M059J (cell line): ENCODE measurements at places on chromosomes 6 and 20.

DNA sequence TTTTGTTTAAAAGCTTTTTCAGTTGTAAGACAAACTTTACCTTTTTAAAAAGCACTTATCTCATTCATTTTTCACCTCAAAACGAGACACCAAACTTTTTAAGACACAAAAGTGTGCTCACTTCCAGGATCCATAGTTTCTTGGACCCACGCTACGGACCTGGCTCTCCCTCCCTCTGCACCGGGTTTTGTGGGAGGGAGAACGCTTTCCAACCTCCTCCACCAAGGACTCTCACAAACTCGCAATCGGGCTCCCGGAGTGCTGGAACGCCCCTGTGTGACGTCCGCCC lies 436 bp downstream of the CAGE1 start:
- DNase-seq, result peak; percentile 77

DNA sequence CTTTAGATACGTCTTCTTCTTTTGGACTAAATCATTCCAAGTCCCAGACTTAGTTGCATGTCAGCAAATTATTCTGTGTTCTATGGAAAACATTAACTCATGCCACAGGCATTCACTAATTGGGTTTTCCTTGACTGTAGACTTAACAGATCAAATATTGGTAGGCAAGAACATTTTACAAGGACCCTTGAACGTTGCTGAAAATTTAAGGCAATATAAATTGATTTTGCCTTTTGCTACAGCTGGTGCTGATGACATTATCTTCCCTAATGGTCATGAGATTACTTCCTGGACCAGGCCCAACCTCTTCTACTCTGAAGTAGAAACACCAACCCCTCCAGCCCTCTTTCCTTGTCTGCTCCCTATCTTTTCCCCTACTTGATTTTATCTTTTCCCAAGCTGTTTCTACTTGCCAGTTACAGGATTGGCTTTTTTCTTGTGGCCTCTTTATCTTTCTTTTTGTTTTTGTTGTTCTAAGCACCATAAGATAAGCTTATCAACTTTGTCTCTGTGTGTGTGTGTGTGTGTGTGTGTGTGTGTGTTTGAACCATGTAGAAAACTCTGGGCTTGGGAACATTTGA lies 514.0 kb upstream of the SOX4 start:
- peak; percentile 62 for DNase-seq

DNA sequence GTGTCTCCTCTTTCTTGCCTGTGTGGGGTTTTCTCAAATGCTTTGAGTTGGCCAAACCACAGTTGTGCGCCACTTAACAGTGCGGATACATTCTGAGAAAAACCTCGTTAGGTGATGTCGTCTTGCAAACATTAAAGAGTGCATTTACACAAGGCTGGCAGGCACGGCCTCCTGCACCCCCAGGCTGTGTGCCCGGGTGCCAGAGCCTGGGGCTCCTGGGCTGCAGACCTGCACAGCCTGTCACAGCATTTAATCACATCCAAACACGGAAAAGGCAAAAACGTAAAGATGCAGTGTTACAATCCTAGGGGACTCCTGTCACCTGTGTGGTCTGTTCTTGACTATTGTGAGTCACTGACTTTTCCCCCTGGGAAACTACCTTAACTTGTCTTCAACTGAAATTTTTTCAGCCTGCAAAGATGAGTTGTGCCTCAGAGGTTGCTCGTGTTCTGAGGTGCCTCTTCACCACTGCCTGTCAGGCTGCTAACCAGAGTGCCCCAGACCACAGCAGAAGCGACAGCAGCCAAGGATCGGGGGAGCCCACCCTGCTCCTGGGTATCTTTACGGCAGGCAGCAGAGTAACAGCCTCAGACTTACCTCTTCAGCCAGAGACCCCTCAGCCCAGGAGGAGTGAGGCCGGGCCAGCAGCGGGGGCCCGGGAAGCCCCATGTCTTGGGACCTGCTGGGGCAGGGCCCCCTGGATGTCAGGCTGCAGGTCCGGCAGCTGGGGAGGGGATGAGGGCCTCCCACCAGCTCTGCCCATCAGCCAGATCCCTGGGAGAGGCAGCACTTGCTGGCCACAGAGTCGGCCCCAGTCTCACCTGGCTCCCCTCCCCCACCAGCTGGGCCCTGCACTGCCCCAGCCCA lies 683 bp upstream of the C20orf204 start:
- DNase-seq, result no peak

- peak; percentile 38 for DNase-seq
Observed at GRCh38 chr20:641516-641875, 11.5 kb downstream of the SRXN1 start.

GRCh38 chr20:56762829-56763228 lies 133.7 kb downstream of the TFAP2C start:
- DNase-seq, result no peak

DNA sequence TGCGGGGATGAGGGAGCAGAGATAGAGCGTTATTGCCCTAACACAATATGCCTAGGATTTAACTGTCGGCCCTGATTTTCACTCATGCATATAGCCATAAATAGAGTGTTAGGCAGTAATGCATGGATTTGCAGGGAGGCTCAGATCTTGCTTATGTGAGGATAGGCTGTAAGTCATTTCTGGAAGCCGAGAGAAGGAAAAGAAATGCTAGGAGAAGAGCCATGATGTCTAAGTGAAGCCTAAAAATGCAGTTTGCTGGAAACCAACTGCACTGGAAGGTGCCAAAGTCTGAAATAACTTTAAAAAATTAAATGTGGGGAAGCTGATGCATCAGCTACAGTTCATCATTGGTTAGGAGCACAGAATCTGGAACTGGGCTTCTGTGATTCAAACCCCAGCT lies 54.3 kb downstream of the ADTRP start:
- DNase-seq, result no peak

GRCh38 chr6:45969883-45970282 lies 45.8 kb downstream of the CLIC5 start:
- no peak for DNase-seq

DNA sequence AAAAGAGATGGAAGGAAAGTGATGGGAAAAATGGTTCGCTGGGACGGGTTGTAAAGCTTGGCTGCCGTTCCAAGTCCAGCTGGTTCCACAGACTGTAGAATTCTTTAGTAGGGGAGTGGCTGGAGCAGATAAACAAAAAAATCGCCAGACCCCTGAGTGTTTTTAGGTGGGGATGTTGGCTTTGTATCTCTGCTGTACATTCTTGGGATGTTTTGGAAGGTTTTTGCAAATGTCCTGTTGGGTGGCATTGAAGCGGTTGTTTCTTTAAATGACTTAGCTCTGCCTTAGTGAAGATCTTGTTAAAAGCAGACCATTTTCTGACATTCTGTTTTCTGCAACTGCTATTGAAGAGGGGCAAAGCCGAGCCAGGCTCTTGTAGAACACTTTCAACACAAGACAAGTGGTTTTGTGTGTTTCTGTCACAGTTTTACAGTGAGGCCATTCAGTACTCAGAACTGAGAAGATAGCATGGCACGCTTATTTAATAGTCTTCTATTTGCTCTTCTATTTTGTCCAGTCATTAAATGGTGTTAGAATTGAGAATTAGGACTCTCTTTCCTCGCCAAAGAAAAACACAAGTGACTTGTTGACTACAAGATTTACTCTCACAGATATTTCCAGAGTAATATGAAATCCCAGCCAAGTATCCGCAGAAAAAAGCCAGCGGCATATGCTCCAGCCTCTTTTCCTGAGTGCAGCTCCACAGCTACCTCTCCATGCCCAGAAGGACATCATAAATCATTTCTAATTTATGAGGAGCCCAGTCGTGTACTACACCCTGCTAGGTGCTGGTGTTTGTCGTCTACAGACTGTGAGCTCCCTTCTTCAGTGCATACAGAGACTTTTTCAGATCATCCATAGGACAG lies 65.8 kb downstream of the PHACTR2 start:
- no peak for DNase-seq

- peak; percentile 100 for DNase-seq
Observed at GRCh38 chr20:44495802-44496481, 20.3 kb downstream of the TTPAL start.

DNA sequence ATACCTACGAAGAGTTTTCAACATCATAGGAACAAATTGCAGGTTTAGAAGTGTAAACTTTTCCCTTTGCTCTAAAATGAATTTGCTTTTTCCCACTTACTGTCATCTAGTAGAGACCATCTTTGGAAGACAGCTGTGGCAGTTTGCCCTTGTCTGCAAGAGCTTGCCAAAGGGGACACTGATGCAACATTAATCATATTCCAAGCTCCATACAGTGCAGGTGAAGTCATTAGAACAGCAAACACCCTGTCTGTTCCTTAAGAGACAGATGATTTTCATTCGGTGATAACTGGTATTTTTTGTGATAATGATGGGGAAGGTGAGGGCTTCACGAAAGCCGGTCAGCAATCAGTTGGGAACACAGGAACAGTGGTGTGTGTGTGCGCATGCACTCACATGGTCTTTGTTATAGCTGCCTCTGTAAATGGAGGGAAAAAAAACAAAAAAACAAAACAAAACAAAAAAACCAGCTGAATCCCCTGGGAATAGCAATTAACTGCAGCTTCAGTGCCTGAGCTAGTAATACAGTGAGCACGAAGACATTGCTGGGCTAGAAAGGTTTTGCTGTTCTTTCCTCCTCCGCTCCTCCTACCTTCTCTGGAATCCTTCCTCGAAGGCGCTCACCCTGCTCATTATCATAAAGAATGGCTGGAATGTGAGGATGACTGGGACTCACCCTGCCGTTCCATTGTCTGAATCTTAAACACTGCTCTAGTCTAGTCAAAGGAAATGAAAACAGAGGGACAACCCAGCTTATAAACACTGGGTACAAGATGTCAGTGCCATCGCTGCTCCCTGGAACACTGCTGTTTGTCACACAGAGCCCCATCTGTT lies 35.2 kb upstream of the KIF13A start:
- peak; percentile 83 for DNase-seq

DNA sequence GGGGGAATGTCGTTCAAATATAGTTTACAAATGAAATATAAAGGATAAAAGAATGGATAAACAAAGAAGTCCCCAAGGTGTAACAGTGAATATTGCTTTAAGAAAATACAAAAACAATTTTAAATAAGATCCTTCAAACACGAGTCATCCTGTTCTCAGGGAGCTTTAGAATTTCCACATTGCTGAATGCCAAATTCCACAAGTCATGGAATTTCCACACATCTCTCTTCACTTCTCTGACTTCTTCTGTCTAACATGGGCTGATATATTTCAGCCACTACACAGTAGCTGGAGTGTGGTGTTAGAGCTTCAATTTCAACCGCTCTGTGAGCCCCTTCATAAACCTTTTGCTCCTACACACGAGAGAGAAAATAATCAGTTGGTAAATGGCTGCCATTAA lies 28.0 kb downstream of the IL22RA2 start:
- DNase-seq, result no peak

DNA sequence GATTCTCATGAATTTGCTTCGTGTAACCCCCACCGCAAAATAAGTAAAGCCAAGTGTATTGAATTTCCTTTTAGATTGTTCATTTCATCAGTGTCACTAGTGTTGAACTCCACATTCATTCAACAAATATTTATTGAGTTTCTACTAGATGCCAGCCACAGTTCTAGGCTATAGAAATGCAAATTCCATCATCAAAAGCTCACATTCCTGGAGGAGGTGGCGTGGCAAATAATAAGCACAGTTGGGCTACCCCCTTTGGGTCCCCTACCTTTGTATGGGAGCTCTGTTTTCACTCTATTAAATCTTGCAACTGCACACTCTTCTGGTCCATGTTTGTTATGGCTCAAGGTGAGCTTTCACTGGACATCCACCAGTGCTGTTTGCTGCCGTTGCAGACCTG lies 12.7 kb upstream of the ME1 start:
- peak; percentile 34 for DNase-seq

- DNase-seq, result no peak
Observed at GRCh38 chr20:48457193-48458002, 370.4 kb downstream of the PREX1 start.

- no peak for DNase-seq
Observed at GRCh38 chr6:130934848-130935585, 107.8 kb downstream of the SMLR1 start.

- peak; percentile 86 for DNase-seq
Observed at GRCh38 chr6:106146852-106147351, 60.8 kb downstream of the PRDM1 start.

- no peak for DNase-seq
Observed at GRCh38 chr6:101478891-101479290, 85.4 kb downstream of the GRIK2 start.

DNA sequence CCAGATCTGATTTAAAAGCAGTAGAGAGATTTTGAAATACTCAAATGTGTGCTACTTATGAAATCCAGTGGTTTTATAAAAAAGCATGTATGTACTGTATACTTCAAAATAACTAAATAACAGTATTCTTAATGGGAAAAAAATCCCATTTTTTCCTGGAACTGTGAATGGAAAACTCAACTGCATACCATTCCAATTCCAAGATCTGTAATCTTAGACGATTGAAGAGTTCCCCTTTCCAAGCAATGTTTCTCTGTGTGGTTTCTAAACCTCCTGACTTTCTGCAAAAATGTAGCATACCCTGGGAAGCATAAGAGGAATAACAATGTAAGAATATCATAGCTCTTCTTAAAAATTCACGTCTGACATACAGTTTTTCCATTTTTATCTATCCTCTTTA lies 40.3 kb upstream of the HIVEP2 start:
- no peak for DNase-seq

- no peak for DNase-seq
Observed at GRCh38 chr6:110366975-110367374, 8.8 kb upstream of the METTL24 start.

GRCh38 chr6:13425943-13426931 lies 61.2 kb downstream of the GFOD1 start:
- peak; percentile 88 for DNase-seq

DNA sequence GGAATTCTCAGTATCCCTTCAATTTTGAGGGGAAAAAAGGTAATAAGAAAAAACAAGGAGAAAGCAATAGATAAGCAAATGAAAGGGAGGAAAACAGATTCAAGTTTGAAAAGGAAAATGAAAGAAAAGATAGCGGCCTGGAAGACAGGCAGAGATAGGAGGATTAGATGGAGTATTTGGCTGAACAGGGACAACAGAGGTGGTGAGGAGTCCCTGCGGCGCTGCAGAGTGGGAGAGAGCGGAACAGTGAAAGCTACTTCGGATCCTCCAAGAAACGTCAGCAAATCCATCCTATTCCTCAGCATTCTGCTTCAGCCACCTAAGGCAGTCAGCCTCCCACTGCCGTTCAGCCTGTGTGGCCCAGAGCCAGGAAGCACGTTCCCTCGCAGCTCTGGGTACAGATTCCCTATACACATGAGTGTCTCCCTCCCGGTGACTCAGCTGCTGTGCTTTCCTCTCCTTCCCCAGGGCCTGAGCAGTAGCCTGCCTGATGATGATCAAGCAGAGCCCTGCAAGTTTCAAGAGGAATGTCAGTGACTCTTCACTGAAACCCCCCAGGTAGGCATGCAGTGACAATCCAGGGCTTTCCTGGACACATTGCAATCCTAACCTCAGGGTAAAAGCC lies 43.4 kb upstream of the CDYL start:
- DNase-seq, result peak; percentile 98

GRCh38 chr20:22921595-22922421 lies 113.3 kb upstream of the SSTR4 start:
- peak; percentile 98 for DNase-seq

GRCh38 chr20:33926425-33926824 lies 67.3 kb upstream of the RALY start:
- no peak for DNase-seq

GRCh38 chr6:21592953-21593352 lies 598 bp upstream of the SOX4 start:
- no peak for DNase-seq

GRCh38 chr20:539848-540247 lies 3.7 kb downstream of the CSNK2A1 start:
- peak; percentile 72 for DNase-seq
